Stimulated activated CD8-positive, alpha-beta memory T cell treated with anti-CD3 and anti-CD28 coated beads, Interleukin-2, amount 100 ng/mL, for 1 hour (primary cell): ENCODE measurements at places on chromosomes 2 and 18.

DNA sequence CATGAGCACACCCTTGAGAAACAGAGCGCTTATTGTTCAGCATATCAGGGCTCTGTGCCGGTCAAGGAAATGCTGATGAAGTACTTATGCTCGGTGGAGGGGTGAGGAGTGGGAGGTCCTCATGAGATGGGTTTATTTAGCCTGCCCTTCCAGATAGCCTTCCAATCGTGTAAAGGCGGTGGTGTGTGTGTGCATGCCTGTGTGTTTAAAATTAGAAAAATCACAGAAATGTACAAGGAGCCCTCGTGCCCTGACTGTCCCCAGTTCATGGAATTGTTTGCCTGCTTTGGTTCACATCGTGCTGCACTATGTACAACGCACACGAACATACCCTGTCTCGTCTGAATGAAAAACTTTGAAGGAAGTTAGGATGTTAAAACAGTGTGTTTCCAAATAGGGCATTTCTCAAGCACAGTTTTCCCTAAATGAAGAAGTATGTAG is 158.6 kb downstream of the AQP4 start:
- no peak for DNase-seq

DNA sequence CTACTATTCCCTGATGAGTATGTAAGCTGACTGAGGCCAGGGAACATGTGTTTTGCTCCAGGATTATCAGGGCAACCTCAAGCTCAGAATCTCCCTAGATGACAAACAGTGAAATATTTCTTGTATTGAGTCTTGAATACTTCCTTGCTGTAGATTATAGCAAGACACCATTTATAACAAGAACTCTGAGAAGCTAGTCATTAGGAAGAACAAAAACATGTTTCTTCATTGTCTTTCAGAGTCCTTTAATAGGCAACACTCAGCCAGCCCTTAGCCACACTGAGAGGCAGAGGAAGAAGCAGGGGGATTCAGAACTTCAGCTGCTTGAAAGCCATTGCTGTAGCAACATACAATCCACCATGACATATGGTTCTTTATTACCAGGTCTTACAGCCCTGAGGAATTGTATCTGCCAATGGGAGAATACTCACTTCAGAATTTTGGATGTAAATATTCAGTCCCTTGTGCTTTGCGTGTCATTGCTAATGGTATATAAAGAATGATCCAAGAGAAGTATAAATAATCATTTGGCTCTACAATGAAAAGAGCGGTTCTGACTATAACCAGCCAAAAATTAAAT is 117.5 kb upstream of the NCKAP5 start:
- no peak for DNase-seq

DNA sequence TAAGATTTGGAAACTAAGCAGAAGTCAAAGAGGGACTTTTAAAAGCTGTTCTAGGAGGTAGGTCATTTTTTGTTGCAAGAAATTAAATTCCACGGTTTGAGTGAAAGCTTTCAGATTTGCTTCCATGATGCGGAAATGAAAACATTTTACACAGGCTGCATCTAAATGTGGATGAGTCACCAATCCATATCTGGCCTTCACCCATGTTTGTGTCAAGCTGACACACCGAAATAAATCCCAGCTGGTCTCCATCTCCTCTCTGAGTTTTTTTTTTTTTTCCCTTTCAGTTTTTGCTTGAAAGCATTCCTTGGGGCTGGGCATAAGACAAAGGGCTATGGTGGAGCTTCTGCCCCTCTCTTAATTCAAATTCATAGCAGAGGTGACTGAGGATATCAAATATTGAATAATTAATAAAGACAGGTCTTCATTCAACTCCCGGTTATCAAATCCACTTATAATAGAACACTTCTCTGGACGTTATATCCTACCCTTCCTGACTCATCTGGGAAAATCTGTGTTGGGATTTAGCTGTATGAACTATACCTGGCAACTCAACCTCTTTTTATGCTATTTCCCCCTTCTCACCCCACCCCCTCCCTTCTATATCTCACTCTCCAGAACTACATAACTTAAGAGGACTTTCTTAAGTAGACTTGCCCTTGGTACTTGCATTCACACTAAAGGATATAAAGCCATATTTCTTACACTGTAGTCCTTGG is 558.3 kb upstream of the GCFC2 start:
- no peak for DNase-seq

- no peak for DNase-seq
Measured at GRCh38 chr18:76401498-76401897, 93.5 kb downstream of the ZNF516 start.
